GM23338 (cell line): ENCODE measurements at places on chromosomes 2 and 18.

GRCh38 chr2:42566837-42567321 lies 1.6 kb upstream of the MTA3 start:
- H3K27me3 ChIP-seq: no peaks in the 10 kb centered on the region
- H3K27ac ChIP-seq: peak overlapping the region; percentile 97; the same call in 1 of the 2 replicates
- peaks cover 15% of the 10 kb centered on the region for H3K36me3 ChIP-seq
- H3K4me3 ChIP-seq: peak overlapping the region; percentile 45; the same call in 1 of the 2 replicates

GRCh38 chr18:8367217-8367988 lies 241.8 kb upstream of the RAB12 start:
- 0 out of 2 replicates have a peak, but pooled peaks cover 6% of the 10 kb centered on the region for H3K27me3 ChIP-seq
- peak; percentile 91 for DNase-seq
- peak overlapping the region; percentile 50 for H3K4me3 ChIP-seq
- no peaks in the 10 kb centered on the region; the same call in 1 of the 2 replicates for H3K4me1 ChIP-seq

DNA sequence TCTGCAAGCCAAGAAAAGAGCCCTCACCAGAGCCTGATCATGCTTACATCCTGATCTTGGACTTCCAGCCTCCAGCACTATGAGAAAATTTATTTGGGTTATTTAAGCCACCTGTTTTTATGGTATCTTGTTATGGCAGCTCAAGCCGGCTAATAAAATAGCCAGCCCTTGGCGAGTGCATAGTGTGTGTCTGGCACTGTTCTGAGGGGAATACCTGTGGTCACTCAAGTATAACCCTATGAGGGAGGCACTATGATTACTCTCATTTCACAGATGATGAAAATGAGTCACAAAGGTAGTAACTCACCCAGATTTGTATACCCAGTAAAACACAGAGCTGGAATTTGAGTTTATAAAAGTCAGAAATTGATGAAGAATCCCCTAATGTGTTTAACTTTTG lies 556.9 kb upstream of the SETBP1 start:
- no peaks in the 10 kb centered on the region for H3K4me1 ChIP-seq
- H3K27me3 ChIP-seq: no peaks in the 10 kb centered on the region
- H3K36me3 ChIP-seq: no peaks in the 10 kb centered on the region
- no peak overlapping the region for H3K4me3 ChIP-seq

GRCh38 chr2:43201016-43201415 lies 25.4 kb downstream of the ZFP36L2 start:
- H3K4me1 ChIP-seq: no peaks in the 10 kb centered on the region
- DNase-seq: no peak
- no peaks in the 10 kb centered on the region for H3K36me3 ChIP-seq
- no peak overlapping the region for H3K4me3 ChIP-seq
- no peaks in the 10 kb centered on the region for H3K27me3 ChIP-seq

GRCh38 chr18:43785158-43785557 lies 507.9 kb upstream of the SYT4 start:
- H3K27ac ChIP-seq: no peak overlapping the region
- no peaks in the 10 kb centered on the region for H3K4me1 ChIP-seq
- H3K36me3 ChIP-seq: no peaks in the 10 kb centered on the region

DNA sequence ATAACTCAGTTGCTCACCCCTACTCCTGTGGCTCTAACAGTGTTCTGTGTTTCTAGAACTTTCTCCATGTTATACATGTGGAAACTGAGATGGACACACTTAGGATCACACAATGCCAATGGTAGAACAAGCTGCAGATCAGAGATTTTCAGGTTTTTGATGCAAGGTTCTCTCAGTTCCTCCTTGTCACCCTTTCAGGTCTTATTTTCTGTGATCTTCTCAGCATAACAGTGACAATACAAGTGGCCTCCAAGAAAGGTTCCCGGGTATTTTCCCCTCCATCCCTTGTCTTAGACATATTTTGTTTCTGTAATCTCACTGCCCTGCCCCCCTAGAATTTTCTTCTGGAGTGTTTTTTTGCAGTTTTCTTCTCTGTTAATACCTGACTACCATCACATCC lies 6.2 kb upstream of the MGAT5 start:
- no peaks in the 10 kb centered on the region for H3K27me3 ChIP-seq
- H3K4me3 ChIP-seq: no peak overlapping the region
- H3K4me1 ChIP-seq: peaks cover 3% of the 10 kb centered on the region; the same call in 1 of the 2 replicates
- no peak for DNase-seq
- H3K36me3 ChIP-seq: no peaks in the 10 kb centered on the region
- no peak overlapping the region for H3K27ac ChIP-seq

DNA sequence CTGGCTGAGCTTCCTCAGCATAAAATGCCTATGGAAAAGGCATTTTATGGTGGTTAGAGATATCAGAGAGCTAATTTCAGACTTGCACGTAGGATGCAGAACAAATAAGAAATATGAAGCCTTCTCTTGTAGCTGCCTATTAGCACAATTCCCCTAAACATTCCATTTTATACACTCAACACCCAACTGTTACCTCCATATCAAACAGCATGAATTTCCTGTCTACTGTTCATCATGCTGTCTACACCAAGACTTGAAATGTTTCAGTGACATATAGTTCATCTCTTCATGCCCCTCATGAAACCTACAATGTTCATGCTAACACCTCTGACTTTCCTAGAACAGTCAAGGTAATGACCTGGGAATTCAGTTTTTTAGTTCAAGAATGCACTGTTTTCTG lies 249.9 kb downstream of the PIEZO2 start:
- no peaks in the 10 kb centered on the region for H3K36me3 ChIP-seq
- H3K4me1 ChIP-seq: no peaks in the 10 kb centered on the region
- H3K27me3 ChIP-seq: no peaks in the 10 kb centered on the region
- no peak overlapping the region for H3K4me3 ChIP-seq
- DNase-seq: no peak

- H3K4me3 ChIP-seq: no peak overlapping the region
- H3K36me3 ChIP-seq: no peaks in the 10 kb centered on the region
- H3K27ac ChIP-seq: no peak overlapping the region
- no peaks in the 10 kb centered on the region for H3K27me3 ChIP-seq
Measured at GRCh38 chr2:51706220-51706619, 674.3 kb upstream of the NRXN1 start.

GRCh38 chr2:30310955-30311354 lies 79.6 kb downstream of the LBH start:
- H3K4me3 ChIP-seq: no peak overlapping the region
- H3K36me3 ChIP-seq: no peaks in the 10 kb centered on the region
- no peaks in the 10 kb centered on the region for H3K4me1 ChIP-seq
- H3K27ac ChIP-seq: no peak overlapping the region

DNA sequence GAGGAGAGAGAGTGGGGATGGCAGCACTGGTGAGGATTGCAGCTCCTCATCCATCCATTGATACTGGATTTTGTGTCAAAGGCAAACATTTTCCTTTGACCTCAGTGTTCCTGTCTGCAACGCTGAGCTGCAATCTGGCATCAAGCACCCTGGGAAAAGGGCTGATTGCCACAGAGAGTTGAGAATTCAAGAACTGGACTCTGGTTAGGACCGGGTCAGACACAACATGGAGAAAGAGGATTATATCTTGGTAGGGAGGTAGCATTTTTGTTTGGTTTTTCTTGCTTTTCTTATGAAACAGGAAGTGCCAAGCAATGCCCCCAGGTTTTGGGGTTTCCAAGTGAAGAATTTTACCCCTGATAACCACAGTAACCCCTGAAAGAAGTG lies 81.9 kb upstream of the PKDCC start:
- DNase-seq: no peak
- H3K27me3 ChIP-seq: no peaks in the 10 kb centered on the region
- no peak overlapping the region for H3K4me3 ChIP-seq
- no peak overlapping the region for H3K27ac ChIP-seq
- no peaks in the 10 kb centered on the region for H3K36me3 ChIP-seq

GRCh38 chr2:116580209-116580608 lies 1234.3 kb upstream of the DDX18 start:
- H3K27ac ChIP-seq: no peak overlapping the region
- H3K4me1 ChIP-seq: no peaks in the 10 kb centered on the region
- DNase-seq: no peak
- no peak overlapping the region for H3K4me3 ChIP-seq
- no peaks in the 10 kb centered on the region for H3K36me3 ChIP-seq
- no peaks in the 10 kb centered on the region for H3K27me3 ChIP-seq

GRCh38 chr18:22579271-22579670 lies 161.6 kb upstream of the CTAGE1 start:
- H3K27me3 ChIP-seq: no peaks in the 10 kb centered on the region
- H3K27ac ChIP-seq: no peak overlapping the region
- H3K4me3 ChIP-seq: no peak overlapping the region
- H3K36me3 ChIP-seq: no peaks in the 10 kb centered on the region
- H3K4me1 ChIP-seq: no peaks in the 10 kb centered on the region

DNA sequence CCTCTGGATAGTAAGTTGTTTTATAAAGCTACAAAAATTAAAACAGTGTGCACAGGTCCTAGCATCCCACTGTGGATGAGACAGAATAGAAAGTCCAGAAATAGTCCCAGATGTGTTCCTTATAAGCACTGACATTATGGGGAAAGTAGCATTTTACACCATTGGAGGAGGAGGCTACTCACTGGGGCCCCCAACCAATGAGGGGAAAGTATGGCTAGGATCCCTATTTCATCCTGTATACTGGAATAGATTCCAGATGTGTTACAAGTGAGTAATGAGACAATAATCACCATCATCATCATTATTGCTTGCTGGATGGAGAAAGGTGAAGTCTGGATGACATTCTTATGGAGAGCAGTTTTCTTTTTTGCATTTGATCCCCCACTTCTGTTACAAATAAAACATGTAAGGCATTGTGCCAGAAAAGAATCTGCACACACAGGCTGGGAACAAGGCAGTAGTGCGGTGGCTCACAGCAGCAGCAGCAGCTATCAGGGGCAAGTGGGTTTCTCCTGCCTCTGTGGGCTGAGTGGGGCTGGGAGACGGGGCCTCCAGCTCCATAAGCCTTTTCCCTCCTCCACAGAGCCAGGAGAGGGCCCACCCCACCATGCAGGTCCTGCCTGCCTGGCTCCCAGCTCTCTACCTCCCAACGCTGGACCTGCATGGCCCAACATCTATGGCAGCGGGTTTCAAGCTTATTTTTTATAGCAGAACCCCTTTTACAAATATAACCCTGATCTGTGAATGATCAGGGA lies 5.0 kb downstream of the ARID5A start:
- no peak overlapping the region for H3K27ac ChIP-seq
- no peak for DNase-seq
- H3K4me3 ChIP-seq: no peak overlapping the region
- H3K27me3 ChIP-seq: peaks cover 39% of the 10 kb centered on the region
- no peaks in the 10 kb centered on the region for H3K36me3 ChIP-seq

GRCh38 chr18:3485153-3486149 lies 35.5 kb downstream of the TGIF1 start:
- no peak overlapping the region for H3K4me3 ChIP-seq
- H3K27me3 ChIP-seq: no peaks in the 10 kb centered on the region
- DNase-seq: no peak
- H3K4me1 ChIP-seq: peaks cover 6% of the 10 kb centered on the region; the same call in 1 of the 2 replicates

- H3K36me3 ChIP-seq: no peaks in the 10 kb centered on the region
- no peak overlapping the region for H3K4me3 ChIP-seq
- H3K27me3 ChIP-seq: no peaks in the 10 kb centered on the region
- peaks cover 17% of the 10 kb centered on the region; the same call in 1 of the 2 replicates for H3K4me1 ChIP-seq
Measured at GRCh38 chr2:237660381-237660900, 33.1 kb downstream of the LRRFIP1 start.
